Stimulated activated CD4-positive, alpha-beta T cell treated with anti-CD3 and anti-CD28 coated beads, Interleukin-12 subunit alpha, Interleukin-12 subunit beta, amount 100 ng/mL, for 48 hours (primary cell): ENCODE measurements at places on chromosomes 2 and 18.

- DNase-seq = no peak
Observed at GRCh38 chr2:214477305-214477704, 66.5 kb downstream of the VWC2L start.

DNA sequence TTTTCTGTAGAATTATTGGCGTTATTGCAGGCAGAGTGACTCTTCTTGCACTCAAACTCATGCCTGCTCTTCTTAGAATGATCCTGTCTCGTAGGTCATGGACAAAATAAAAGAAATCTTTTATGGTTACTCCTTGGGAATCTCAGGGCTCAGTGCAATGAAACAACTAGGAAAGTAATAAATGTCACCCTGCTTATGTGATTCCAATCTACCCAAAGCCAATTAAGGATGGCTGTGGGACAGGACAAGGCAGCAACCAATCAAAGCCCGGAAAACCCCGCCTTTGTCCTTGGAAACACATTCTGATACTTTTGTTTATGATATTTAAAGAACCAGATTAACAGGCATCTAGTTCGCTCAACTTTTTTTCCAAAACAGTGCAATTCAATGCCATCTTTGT lies 53.0 kb downstream of the GRB14 start:
- no peak for DNase-seq

DNA sequence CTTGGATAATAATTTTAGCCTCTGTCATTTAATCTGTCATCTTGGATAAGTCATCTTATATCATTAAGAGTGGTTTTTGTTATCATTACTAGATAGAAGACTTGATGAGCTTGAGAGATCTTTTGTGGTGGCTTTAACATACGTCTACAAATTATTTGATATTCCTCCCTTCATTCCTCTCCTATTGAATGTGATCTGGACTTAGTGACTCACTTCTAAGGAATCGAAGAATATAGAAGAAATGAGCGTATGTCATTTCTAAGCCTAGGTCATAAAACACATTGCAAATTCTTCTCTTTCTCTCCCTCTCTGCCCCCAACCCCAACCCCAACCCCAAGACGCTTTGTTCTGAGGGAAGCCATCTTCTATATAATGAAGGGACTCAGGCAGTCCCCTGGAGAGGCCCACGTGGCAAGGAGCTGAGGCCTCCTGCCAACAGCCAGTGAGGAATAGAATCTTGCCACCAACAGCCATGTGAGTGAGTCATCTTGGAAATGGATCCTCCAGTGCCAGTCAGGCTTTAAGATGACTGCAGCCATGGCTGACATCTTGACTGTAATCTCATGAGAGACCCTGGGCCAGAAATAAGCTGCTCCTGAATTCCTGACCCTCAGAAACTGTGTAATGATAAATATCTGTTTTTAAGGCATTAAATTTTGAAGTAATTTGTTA lies 221.6 kb upstream of the SP5 start:
- DNase-seq = no peak

GRCh38 chr2:123546353-123546752 lies 478.7 kb upstream of the CNTNAP5 start:
- DNase-seq = no peak

DNA sequence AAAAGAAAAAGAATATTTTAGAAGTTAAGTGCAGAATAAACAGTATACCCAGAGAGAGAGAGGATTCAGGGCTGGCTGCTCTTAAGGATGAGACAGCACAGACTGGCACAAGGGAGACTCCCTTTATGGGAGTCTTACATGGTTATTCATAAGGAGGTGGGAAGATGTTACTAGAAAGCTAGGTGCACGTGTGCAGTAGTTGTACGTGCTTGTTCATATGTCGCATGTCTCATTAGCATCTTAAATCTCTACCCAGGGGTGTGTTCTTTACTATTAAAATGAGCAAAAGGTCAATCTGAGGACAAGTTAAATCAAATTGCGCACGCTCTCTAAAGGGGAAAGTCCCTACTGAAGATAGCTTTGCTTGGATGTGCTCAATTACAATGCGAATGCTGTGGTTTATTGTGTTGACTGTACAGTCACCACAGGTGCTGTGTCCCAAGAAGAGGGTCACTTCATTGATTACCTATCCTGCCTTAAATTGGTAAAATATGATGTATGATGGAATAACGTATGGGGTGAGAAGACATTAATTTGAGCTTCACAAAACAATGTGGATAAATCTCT lies 368.0 kb upstream of the SPHKAP start:
- DNase-seq = no peak

DNA sequence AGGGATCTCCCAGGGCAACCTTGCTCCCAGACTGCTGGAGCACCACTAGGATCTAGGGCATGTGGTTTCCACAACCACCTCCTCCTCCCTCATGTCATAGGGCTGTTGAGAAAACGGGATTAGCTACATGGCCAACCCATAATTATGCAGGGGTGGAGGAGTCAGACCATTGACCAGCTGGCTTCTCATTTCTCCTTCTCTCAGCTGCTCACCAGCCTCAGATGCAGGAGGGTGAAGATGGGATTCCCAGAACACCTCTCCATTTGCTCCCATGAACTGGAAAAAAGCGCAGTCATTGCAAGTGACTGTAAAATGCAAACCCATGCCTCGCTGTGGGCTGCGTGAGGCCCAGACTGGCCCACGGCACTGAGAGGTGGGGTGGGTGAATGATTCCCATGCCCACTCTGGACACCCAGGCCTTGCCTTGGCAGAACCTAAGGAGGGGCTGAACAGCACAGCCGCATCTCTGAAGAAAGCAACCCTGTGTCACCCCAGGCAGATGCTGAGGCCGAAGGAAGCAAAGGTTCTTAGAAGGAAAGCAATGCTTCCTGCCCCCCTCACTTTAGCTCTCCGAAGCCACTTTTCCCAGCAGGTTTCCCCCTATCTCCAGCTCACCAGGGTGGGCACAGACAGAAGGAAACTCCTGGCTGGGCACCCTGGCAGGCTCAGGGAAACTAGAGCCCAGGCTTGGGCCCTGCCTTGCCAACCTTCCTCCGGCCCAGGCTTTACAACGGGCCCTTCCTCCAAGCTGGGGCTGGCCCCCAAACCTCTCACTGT lies 69.6 kb upstream of the RTN4 start:
- no peak for DNase-seq

DNA sequence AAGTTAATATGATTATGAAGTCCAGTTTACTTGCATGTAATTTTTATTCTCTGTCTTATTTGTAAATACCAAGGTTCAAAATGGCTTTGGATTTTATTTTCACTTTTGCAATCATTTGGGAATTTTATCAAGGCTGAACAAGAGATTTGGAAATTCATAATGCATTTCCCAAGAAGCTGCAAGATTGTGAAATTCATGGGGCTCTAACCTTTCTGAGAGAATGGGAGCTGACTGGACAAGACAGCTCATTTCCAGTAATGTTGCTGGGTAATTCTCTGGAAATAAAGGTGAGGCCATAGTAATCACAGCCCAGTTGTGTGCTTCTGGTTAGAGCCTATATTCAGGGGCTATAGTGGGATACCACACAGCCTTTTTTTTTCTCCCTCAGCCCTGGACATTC lies 21.5 kb upstream of the NABP1 start:
- DNase-seq = no peak

DNA sequence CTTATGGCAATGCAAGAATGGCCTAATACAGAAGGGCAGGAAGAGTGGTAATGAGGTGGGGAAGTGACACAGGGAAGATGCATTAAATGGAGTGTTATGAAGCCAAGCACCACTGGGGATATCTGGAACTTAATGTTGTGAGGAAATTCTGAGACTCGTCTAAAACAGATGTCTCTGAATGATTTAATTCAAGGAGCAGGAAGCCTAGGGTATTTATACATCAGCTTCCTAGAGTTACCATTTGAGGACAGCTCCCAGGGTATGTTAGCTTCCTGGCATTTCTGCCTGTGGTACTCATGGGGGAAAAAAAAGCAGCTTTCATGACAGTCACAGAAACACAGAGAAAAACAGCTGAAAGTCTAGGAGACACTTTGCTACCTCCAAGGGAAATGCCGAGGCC lies 989.5 kb downstream of the CBLN2 start:
- DNase-seq = no peak

DNA sequence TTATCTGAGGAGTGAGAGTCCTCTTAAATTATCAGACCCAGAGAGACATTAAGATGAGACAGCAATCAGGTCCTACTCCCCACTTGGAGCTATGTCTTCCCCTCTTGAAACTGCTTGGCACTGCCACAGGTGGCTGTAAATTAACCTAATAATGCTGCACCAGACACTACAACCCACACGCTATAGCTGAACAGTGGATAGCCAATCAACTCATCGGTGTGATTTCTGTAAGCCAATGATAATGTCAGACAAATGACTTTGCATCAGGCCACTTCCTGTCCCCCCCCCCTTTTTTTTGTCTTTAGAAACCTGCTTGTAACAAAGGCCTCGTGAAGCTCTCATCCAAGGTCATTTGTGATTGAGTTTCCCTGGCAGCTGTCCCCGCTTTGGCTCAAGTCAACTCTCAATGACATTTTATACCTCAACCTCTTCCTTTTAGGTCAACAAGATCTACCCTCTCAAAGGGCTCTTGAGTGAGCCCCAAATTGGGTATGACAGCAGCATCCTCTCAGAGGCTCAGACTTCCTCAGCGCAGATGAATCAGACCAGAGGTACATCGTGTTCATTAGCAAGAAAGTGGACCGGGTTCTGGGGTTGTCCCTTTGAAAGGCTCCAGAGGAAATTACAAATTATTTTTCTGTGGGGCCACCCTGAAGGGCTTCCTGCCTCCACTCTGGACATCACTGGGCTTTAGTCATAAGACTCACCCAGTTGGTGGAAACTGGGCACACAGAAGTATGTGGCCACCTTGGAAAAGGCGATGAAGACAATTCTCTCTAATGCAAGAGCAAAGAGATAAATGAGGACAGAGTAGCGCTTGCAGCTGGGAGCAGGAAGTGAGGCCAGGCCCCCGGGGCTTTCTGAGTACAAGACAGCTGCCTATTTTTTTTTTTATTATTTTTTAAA lies 73.6 kb downstream of the COPS8 start:
- DNase-seq = no peak

DNA sequence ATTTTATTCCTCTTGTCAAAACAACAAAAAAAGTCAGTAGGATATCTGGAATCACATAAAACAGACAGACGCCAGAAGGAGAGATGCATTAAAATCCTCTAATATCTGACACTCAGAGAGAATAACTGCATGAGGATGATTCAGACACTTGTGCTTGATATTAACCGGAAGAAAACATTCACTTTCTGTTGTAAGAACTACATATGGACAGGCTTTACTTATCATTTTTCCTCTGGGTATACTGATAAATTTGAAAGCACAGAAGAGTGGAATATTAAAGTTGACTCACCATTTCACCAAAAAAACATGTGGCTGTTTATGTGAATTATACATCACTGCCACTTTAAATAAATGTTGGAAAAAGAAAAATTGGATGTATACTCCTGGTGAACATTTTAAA lies 589.1 kb upstream of the CDH2 start:
- no peak for DNase-seq

- no peak for DNase-seq
Observed at GRCh38 chr2:46798041-46798440, 117.6 kb downstream of the MCFD2 start.

- no peak for DNase-seq
Observed at GRCh38 chr2:19123556-19123955, 234.9 kb downstream of the OSR1 start.

GRCh38 chr2:69563021-69563420 lies 80.5 kb downstream of the AAK1 start:
- DNase-seq = no peak

- DNase-seq = no peak
Observed at GRCh38 chr2:165070076-165070475, 114.8 kb upstream of the SLC38A11 start.

- DNase-seq = peak; percentile 12
Observed at GRCh38 chr2:55419233-55419678, 400 bp downstream of the CCDC88A start.

DNA sequence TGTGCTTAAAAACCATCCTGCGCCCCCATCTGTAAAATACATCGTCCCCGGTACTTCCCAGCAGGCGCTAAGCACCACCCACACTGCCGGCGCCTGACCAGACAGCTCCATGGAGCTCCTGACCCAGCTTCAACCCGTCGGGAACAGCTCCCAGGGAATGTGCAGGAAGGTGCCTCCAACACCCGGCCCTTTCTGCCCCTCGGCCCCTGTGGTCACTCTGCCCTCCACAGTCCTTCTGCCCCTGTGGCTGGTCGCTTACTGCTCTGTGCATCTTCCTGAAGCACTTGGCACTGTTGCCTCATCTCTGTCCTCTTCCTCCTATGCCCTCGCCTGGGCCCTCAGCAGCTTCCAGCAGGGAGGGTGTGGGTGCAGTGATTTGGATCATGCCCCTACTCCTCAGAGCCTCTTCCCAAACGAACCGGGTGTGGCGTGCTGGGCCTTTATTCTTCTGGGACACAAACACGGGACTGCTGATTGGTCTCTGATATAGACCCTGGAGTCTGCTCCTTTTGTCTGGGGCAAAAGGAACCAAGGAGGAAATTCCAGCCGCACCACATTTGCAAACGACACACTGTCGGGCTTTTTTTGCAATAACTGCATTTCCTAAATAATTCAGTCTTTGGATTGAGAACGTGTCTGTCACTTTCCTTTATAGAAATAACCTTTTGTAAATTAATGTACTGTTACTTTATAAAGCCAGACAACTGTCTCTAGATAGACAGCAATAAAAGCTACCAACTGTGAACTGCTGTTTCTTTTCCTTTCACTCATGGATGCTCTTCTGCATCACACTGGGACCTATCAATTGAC lies 65.9 kb downstream of the ADI1 start:
- DNase-seq = no peak

DNA sequence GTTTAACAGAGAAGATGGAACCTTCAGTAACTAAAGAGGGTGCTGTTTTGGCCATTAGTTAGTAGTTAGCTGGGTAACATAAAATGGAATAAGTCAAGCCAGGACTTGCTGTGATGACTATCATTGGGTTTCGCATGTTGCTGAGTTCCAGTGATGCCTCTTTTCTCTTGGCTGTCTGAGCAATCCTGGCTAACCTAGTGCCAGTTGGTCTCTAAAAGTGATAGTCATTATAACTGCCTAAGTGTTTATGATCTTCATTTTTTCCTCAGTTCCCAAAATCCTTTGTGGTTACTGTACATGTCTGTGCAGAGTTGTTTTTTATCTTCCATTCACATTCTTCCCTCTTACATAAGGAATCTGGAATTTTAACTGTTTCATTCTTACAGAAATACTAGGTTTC lies 33.4 kb downstream of the WDR43 start:
- no peak for DNase-seq

DNA sequence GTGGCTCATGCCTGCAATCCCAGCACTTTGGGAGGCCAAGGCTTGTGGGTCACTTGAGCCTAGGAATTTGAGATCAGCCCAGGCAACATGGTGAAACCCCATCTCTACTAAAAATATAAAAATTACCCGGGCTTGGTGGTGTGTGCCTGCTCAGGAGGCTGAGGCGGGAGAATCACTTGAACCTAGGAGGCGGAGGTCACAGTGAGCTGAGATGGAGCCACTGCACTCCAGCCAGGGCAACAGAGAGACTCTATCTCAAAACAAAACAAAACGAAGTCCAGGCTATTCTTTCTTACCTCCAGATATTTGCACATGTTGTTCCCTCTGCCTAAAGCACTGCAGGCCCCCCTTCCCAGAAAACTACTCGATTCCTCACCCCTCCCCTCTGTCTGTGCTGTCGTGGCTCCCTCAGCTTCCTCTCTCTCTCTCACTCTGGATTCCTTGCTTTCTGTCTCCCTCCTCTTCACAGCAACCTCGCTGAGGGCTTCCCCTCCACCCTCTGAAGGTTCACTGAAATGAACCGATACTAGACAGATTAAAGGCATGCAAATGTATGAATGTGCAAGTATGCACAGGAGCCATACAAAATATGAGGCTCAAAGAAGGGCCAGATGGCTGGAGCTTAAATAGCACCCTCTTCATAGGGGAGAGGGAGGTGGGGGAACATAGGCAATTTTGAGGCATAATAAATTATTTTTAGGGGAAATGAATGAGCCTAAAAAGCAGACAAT lies 18.5 kb downstream of the TMEM177 start:
- no peak for DNase-seq
